Skeletal muscle cell (primary cell): ENCODE measurements at places on chromosomes 7 and 10.

DNA sequence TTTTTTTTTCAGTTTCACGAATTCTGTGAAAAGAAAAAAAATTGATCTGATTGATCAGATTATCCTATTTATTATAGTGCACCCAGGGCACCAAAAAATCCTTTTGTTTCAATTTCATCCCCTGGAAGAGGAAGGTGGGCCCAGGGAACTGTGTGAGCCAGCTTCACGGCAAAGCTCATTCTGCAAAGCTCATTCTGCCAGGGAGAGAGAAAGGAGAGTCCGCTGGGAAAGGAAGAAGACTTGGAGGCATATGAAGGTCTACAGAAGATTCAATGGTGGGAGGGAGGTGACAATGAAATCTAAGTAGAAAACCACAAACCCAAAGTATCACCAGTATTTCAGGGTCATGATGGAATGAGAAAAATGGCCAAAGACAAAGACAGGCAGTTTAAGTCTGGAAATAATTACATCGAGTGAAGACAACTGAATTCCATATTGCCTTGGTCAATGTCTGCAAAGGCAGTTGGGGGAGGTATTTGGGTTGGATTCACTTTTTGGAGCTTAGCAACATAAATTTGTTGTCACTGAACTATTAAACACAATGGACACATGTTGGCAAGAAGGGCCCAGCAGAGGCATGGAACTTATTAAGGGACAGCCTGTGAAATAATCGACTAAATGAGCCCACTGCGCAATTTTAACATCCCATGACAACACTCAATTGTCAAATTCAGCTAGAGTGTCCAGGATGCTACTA lies 587.8 kb upstream of the MKI67 start:
- no peak for DNase-seq

DNA sequence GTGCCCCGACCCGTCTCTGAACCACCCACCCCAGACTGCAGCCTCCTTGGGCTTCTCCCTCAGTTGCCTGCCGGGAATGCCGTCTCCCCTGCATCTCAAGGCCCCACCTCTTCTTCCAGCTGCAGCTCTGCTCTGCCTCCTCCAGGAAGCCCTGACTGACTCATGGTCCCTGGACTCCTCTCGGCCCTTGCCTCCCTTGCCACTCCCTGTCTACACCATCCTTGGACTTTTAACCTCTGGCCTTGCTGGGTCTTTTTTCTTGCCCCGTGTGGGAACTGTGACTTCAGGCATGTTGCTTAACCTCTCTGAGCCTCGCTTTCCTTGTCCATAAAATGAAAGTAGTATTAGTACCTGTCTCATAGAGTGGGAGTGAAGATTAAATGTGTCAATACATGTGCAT lies 56.3 kb downstream of the C10orf105 start:
- no peak for DNase-seq

GRCh38 chr10:2469802-2470201 lies 597.5 kb upstream of the PFKP start:
- DNase-seq: no peak

GRCh38 chr10:32049113-32049512 lies 7.1 kb downstream of the KIF5B start:
- DNase-seq: no peak

DNA sequence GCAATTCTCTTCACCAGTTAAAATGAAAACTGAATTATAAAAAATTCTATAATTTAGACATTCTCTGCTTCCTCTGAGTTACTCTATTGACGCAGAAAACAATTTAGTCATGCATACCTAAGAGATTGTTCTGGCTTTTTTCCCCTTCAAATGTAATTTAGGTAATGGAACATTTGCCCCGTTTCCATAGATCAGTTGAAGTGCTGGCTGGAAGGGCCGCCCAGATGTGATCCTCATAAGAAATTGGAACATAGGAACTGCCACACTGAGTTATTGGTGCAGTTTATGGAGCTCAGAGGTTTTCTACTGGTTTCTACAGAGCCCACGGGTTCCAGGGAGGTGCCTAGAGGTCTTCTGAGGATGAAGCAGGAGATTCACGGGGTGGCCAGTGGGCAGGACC lies 581.7 kb downstream of the SDK1 start:
- no peak for DNase-seq
